PC-3 (cell line): ENCODE measurements at places on chromosomes 4 and X. TPM values are rescaled to one million over a fixed set of nuclear protein-coding genes. Genes with fewer than 3 reads are reported as not detected.

The AWAT2 gene
- total RNA-seq, result not detected in 2 replicates

The HSFX3 gene
- total RNA-seq, result not detected in 2 replicates

The VCX gene
- 0.26 TPM in 1 of 2 replicates, not detected in the other for total RNA-seq

The UBA6 gene
- total RNA-seq, result 94.6 and 107 TPM in 2 replicates

GRCh38 chrX:120238933-120239332 lies 11.7 kb upstream of the ZBTB33 start:
- no peak for DNase-seq

DNA sequence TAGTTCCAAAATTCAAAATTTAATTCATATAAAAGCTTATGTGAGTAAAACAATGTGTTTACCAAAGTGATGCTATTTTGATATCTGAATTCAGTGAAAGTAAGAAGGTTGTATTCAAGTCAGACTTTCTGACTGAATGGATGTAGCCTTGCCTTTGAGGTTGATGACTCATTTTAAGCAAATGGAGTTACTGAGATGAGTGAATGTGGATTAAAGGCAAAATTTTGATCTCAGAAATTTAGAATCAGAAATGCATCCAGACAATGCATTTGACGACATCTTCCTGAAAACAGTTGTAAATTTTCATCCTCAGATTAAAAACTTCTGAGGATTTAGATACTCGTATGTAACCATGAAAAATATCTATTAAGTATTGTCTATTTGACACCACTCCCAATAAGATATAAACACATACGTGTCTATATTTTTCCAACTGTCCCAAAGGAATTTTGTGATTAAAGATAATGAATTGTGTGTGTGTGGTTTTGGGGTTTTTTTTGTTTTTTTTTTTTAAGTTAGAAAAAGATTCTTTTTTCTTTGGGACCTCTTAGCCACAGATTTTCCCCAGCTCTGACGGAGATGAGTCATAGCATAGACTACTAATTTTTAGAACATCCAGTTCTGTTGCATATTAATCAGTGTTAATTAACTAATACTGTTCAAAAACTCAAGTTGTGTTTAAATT lies 34.4 kb downstream of the NFKB1 start:
- peak; percentile 60 for DNase-seq
